Activated CD4-positive, CD25-positive, alpha-beta regulatory T cell treated with anti-CD3 and anti-CD28 coated beads, Interleukin-2, amount 50 U/mL, for 24 hours (primary cell): ENCODE measurements at places on chromosomes 1 and 21.

DNA sequence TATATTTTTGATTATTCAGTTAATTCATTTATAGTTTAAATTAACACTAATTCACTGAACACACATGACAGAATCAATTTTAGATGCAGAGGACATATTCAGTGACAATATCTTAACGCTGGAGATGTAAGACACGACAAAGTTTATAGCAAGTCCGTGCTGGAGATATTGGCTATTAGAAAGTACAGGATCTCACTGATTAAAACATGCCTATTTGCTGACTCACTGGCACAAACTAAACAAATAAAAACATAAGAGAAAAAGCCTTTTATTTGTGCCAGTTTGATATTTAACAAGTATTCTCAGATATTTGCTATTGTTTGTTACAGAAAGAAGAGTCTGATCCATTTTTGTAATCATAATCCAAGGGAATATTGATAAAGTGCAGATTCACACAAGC lies 1122.9 kb upstream of the B3GALT2 start:
- ATAC-seq: no peak

- ATAC-seq: peak; percentile 24
Measured at GRCh38 chr1:220045356-220046051, 801 bp downstream of the EPRS1 start.

- ATAC-seq: no peak
Measured at GRCh38 chr1:7076572-7076971, 291.3 kb downstream of the CAMTA1 start.

DNA sequence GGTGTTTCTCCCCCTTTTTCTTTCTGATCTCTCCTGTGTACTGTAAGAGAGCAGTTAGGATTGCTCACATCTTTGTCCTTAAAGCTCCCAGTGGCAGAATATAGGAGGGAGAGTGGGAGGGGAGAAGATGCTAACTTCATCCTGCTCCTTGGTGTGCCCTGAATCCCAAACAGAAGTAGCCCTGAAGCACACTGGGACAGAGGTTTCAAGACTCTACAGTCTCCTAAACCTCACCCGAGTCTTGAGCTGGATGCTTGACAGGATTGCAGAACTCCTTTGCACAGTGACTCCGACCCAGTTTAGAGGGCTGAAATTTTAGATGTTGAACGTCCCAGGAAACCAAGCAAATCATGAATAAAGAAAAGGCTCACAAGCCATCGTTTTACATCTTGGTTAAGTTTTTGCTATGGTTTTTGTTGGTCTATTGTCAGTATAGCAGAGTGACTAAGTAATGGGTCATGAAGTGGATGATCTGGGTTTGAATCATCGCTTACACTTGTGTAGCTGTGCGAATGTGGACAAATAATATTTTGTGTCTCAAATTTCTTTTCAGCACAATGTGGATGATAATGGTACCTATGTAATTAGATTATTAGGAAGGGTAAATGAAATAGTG lies 37.5 kb downstream of the XCL2 start:
- peak; percentile 42 for ATAC-seq

DNA sequence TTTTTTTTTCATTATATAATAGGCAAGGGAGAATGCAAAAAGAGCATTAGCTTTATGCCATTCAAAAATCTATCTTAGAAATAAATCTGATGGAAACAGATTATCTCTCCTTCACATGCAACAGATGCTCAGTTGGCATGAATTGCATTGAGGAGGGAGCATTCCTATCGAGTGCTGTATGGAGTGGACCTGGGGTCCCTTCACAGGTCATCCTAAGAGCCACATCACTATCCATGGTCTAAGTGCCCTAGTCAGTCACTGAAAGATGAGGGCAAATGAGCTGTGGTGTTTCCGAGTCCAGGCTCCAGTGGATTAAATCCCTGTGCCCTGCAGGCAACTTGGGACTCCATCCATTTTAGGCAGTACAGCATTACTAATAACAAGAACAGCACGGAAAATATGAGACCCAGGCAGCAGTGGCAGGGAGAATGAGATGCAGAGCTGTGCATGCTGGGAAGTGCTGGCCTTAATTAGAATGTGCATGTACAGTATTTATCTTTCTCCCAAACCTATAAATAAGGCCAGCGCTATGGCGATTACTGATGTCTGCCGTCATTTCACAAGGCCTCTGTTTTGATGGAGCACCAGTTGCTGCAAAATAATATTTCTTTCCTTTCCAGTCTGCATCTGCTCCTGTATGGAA lies 512.3 kb upstream of the PLXNA2 start:
- ATAC-seq: no peak

DNA sequence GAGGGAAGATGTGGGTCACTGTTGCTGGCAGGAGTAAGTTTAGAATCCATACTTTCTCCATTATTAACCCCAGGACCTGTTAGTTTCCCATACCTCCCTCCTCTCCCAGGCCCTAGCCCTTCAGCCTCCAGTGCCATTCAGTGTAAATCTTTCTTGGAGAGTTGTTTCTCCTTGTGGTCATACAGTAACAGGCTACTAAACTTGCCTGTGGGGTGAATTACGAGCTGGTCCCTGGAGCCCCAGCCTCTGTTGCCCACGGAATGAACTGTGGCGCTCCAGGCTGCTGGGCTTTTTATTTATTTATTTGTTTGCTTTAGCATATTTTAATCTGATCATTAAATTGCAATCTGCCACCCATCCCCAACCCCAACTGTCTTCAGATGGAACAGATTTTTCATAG lies 305.2 kb downstream of the PBX1 start:
- no peak for ATAC-seq

DNA sequence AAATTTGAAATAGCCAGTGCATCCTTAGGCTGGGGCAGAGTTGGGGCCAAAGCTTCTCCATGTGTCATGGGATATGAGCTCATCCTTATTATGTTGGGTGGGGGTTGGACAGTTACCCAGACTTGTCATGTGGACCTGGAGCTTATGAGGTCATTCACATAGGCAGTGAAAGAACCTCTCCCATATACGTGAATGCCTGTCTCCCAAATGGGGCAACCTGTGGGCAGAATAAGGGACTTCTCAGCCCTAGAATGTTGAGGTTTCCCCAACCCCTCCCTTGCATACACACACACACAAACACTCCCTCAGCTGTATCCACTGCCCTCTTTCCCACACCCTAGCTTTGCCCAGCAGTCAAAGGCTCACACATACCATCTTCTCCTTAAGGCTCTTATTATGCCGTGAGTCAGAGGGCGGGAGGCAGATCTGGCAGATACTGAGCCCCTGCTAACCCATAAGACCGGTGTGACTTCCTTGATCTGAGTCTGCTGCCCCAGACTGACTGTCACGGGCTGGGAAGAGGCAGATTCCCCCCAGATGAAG lies 2.3 kb upstream of the IVL start:
- ATAC-seq: no peak

DNA sequence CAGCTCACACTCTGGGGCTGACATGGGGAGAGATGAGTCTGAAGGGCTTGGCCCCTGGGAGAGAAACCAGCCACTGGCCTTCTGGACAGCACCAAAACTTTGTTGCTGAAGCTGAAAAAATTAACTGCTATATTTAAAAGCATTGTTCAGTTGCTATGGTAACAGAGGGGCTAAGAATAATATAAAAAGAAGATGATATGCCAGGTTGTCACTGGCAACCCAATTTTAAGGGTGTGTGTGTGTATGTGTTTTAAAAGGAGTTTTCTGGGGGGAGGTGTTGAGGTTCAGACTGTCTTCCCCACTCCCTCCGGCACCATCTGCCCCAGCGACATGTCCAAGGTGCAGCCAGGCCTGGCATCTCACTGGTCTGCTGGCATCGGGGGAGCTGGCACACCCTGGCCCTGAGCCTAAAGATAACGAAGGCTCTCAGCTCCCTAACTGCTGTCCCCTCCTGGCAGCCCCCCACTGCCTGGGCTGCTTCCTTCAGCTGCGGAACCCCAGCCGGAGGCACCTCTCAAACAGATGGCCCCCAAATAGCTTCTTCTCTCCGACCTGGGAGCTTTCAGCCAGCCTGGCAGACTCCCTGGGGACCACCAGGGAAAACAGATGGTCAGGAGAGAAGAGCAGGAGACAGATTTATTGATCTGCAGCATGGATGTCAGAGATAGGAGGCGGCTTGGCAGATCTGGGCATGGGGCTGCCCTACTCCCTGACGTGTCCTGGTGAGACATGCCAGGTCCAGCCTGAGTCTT lies 203.9 kb downstream of the HIVEP3 start:
- ATAC-seq: no peak

GRCh38 chr1:154867841-154868605 lies 2.1 kb downstream of the KCNN3 start:
- ATAC-seq: no peak

DNA sequence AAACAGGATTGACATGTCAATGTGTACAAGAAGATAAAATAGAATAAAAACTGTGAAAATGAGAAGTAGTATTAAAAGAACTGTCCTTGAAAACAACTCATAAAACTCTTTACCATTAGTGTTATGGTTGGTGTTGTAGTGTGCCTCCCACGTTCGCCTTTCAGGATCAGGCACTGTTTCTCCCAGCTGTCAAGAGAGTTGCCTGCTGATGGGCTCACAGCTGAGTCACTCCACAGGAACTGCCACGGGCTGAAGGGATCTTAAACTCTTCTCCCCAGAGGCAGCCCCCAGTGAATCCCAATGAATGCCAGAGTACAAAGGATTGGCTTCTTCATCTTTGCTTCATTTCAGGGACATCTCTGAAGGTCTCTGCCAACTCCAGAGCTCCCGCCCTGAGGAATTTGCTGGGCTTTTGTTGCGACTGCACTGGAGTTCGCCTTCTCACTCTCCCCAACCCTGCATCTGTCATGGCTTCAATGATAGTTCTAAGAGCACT lies 119.6 kb downstream of the ADGRL2 start:
- no peak for ATAC-seq

GRCh38 chr1:73947009-73947408 lies 251.0 kb downstream of the LRRIQ3 start:
- ATAC-seq: no peak

DNA sequence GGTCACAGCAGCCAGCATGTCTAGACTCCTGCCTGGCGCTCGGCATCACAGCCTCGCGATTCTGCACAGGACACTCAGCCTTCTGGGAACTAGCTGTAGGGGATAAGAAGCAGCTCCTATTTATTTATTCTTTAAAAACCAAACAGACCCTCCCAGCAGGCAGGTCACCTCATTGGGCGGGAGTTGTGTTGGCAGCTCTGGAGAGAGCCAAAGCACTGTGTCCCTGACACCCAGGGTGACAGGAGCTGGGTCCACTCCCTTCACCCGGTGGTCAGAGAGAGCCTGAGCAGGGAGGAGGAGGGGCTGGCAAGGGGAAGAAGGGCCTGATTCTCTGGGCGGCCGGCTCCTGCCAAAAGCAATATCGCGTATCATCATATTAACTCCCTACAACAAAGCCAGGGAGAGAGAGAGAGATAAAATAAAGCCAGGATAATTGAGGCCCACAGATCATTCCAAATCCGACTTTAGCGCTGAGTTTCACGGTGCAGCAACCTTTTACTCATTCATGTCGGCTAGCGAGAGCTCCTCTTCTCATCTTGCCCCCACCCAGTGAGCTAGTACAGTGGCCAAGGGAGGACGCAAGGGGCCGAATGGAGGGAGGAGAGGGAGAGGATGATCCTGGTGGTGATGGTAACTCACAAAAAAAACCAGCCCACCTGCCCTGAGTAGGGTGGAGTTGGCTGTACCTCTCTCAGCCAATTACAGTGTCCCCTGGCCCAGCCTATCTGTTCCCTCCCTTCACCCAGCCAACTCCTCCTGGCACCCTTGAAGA lies 79.8 kb upstream of the IFFO2 start:
- no peak for ATAC-seq

DNA sequence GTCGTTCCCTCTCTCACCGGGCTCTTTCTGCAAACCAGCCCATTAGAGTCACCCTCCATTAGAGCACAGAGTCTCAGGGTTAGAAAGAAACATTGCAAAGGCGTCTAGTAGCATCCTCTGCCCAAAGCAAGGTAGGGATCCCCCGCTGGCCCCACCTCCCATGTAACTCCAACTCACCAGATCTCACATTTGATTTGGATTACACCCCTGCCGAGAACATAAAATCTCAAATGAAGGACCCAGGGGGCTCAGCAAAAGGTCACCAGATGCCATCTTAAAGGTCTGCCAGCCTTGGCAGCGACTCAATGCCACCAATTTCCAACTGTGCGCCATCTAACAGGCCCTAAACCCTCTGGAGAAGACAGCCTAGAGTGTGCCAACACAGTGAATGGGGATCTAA lies 14.1 kb downstream of the C1orf87 start:
- no peak for ATAC-seq

- no peak for ATAC-seq
Measured at GRCh38 chr1:221877311-221877710, 135.4 kb upstream of the DUSP10 start.

GRCh38 chr21:26115899-26116298 lies 54.7 kb downstream of the APP start:
- ATAC-seq: no peak

DNA sequence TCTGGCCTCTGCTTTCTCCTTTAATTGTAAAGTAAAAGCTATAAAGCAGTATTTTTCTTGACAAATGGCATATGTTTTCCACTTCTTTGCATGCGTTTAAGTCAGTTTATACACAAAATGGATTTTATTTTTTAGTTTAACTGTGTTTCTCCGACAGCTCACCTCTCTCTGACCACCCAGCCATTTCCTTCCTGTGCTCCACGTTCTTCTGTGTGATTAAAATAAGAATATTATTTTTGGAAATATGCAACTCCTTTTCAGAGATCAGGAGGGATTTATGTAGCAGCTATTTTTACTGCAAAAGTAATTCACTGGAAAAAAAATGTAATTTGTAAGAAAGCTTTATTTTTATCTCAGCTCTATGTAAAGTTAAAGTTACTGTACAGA lies 18.0 kb downstream of the ETS2 start:
- ATAC-seq: no peak

DNA sequence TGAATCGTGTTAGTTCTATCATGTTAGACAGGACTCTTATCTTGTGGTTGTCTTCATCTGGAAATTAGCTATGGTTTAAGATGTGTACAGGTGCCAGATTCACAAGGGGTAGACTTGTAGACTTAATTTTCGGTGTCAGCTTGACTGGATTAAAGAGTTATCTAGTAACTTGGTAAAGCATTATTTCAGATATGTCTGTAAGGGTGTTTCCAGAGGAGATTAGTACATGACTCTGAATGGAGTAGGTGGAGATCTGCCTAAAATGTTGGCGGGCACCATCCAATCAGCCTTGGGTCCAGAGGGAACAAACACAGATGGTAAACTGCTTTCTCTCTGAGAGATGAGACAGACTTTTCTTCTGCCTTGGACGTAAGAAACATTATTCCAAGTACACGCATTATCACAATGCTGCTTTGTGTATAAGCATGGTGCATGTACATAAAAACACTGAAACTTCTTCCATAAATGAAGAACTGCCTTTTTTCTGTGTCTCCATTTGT lies 434.6 kb downstream of the SMYD3 start:
- ATAC-seq: no peak

DNA sequence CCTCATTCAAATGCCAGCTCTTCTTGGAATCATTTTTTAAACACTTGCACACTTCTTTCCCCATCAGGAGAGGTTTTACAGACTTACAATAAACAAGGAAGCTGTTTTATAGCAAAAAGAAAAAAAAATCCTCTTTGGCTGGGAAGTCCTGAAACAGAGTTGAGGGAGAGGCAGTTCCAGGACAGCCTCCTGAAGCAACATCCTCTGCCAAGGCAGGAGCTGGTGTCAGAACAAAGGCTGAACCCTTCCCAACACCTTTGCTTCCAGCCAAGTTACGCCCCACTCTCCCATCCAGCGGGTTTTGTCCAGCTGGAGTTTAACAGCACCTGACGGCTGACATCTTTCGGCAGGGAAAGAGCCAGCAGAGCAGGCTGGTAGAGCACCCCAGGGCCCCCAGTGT lies 287.8 kb downstream of the RRAGC start:
- ATAC-seq: no peak
